ENCODE measurements at places on chromosomes 16 and 17.

- no peak for DNase-seq
Measured at GRCh38 chr17:26774291-26775218, 519.4 kb upstream of the WSB1 start.

DNA sequence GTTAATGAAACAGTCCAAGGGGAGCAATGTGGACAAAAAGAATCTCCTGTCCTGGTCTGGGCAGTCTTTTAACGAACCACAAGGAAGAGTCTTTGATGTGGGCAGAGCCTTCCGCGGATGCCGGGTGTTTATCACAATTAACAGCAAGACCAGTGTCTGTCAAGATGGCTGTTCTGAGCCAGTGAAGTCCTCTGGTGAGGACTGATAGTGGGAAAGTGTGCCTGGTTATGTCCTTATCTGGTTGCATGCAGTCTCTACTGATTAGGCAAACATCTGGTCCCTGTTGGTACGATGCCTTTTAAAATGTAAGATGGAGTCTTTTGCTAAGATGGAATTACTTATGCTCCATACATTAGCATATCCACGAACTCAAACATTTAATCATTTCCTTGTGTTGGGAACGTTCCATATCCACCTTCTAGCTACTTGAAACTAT, 88.5 kb downstream of the ZNF18 start:
- DNase-seq = no peak

GRCh38 chr16:16127469-16128116, 95.7 kb downstream of the ABCC6 start:
- peak; percentile 80 for DNase-seq

DNA sequence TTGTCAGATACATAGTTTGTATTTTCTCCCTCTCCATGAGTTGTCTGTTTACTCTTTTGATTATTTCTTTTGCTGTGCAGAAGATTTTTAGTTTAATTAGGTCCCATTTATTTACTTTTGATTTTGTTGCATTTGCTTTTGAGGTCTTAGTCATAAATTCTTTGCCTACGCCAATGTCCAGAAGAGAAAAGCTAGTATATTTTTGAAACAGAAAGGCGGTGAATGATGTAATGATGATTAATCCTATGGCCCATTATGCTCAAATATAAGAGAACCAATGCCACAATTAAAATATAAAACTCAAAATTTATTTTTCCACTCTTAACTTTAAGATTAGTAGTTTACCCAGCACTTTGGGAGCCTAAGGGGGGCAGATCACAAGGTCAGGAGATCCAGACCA, 59.8 kb upstream of the SMIM36 start:
- DNase-seq = no peak

- no peak for DNase-seq
Measured at GRCh38 chr17:19296786-19297778, 59.9 kb downstream of the EPN2 start.

GRCh38 chr16:84286578-84287240, 8.0 kb upstream of the WFDC1 start:
- peak; percentile 68 for DNase-seq

DNA sequence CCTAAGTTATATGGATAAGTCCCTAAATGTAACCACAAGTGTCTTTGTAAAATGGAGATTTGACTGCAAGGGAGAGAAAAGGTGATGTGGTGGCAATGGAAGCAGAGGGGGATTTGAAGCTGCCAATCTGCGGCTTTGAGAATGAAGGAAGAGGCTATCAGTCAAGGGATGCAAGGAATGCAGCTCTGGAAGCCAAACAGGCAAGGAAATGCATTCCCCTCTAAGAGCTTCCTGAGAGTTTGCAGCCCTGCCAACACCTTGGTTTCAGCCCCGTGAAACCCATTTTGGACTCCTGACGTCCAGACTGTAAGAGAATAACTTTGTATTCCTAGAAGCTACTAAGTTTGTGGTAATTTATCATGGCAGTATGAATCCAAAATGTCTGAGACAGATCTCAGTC, 167.3 kb upstream of the MPHOSPH6 start:
- DNase-seq = no peak

- no peak for DNase-seq
Measured at GRCh38 chr17:76685366-76685765, 25.4 kb downstream of the MXRA7 start.

DNA sequence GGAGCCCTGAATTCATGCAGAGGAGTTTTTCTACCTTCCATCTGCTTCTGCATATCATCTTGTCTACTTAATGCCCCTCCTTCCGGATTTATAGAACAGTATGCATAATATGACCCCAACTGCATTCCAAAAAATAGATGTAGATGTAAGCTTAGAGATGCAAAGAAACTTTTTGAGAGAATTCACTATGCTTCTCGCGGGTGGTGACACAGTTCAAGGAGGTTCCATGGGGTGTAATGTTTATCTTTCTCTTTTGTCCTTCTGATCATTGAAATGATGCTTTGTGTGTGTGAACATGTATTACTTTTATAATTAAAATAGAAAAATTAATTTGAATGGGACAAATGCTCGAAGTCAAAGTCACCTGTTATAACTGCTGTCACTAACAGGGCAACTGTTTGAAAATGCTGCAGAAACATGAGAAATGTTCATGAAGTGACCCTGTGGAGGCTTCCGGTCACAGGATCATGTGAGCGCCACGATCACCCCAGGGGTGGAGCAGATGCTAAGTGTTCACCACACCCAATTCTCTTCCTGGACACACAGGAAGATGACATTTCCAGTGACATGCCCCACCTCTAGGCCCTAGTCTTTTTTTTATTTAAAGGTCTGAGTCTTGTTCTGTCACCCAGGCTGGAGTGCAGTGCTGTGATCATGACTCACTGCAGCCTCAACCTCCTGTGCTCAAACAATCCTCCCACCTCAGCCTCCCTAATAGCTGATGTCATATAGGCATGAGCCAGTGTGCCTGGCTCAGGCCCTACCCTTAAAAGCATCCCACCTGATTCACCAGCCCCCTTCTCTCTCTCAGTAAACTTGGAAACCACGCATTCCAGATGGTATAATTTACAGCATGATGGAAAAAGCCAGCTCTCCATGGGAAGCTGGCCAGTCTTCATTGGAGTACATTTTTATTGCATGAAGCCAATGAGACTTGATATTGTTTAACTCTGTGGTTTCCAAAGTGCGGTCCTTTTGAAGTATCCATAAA, 21.0 kb upstream of the AGRP start:
- no peak for DNase-seq

DNA sequence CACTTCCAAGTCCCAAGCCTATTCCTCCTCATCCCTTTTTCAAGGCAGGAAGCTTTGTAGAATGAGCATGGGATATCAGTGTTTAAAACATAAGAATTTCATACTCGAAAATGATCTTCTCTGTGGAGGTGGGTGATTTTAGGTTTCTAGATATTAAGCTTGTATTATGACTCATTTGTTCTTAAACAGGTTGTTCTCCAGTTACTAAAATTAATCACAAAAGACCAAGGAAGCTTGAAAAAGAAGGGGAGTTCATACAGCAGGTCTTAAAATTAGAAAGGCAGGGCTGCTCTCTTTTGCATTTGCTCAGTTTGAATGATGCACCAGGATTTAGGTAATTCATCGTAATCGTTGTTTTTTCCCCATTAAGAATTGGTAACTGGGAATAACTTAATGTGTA, 208.7 kb downstream of the PRKCA start:
- no peak for DNase-seq

DNA sequence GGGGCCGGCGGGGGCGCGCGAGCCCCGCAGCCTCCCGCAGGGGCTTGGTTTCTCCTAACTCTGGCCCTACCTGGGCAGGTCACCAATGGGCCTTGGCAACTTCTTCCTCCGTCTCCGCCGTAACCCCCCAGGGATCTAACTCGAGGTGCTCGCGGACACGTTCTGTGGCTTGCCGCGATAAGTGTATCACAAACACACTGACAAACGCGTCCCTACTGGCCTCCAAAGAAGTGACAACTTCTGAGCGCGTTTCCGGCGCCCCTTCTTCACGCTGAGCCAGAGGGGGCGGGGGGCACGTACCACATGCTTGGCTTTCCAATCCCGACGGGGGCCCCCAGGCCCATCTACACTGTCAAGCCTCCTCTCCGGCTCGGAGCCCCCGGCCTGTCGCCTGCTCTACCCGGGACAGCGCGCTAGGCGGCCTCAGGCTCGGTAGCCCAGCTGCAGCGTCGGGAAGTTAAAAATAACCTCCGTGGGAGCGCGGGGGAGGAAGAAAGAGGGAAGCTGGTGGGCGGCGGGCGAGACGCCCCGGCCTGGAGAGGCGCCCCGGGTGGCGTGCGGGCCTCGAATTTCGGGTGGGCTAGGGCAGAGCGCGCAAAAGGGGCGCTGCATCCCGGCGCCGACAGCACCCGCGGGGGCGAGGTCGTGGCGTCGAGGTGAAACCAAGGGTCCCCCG, 725 bp upstream of the SPHK1 start:
- peak; percentile 60 for DNase-seq

GRCh38 chr16:27598931-27599565, 49.1 kb downstream of the KATNIP start:
- no peak for DNase-seq

DNA sequence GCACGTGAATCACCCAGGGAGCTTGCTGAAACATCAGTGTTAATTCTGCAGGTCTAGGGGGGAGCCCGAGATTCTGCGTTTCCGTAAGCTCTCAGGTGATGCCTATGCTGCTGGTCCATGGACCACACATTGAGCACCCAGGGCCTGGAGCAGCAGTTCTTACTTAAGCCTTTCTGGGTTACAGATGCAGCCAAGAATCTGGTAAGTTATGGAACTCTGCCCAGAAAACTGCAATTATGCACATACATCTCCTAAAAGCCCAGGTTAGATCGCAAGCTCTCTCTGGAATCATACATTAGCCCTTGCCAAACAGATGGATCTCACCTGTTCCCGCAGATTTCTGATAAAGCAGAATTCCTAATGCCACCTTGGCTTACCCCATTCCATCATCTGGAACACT, 265.9 kb upstream of the SALL1 start:
- DNase-seq = no peak

GRCh38 chr17:36856903-36857381, 80.3 kb upstream of the LHX1 start:
- no peak for DNase-seq

DNA sequence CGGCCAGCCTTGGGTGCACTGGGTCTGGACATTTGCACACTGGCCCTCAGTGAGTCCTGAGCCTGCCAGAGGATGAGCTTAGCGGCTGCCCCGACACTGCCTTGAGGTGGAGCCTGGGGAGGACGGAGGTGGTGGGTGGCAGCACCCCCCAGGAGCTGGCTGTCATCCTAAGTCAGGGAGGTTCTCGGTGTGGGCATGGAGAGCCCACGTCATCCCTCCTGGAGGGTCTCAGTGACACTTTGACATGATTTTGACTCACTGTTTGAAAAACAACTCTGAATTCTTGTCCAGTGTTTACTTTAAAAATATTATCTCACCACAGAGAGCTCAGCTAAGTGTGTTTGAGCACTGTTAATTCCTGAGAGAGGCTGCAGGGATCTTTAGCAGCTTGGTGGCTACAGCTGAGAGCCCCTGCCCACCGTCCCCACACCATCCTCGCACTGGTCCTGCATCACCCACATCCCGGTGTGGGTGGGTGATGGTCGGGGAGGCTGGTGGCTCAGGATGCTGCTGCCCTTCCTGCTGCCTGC, 63.1 kb downstream of the BANP start:
- DNase-seq = peak; percentile 24

- no peak for DNase-seq
Measured at GRCh38 chr16:74201576-74201975, 95.0 kb upstream of the PSMD7 start.
